ENCODE measurements at places on chromosomes 2 and 18.

GRCh38 chr2:40310303-40310702, 141.6 kb downstream of the SLC8A1 start:
- DNase-seq: no peak

- no peak for DNase-seq
Measured at GRCh38 chr2:215431778-215432758, 3.8 kb downstream of the FN1 start.

DNA sequence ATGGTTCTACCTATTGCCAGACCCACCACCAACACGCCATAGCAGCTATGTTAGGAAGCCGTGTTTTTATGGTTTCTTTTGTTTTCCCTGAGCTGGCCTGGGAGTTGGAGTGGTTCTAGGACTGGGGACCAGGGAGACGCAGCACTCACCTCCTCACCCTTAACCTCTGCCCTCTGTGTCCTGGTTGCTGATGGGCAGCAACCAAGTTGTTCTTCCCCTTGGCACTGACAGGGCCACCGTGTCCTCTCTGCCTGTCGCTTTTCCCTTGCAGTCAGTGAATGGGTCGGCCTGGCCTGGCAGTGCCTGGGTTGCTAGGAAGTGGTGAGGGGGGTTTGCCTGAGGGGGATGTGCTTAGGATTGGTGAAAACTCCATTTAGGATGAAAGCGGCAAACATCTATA, 197.1 kb upstream of the GATA6 start:
- no peak for DNase-seq

- no peak for DNase-seq
Measured at GRCh38 chr18:23177433-23178072, 42.3 kb downstream of the CABLES1 start.

DNA sequence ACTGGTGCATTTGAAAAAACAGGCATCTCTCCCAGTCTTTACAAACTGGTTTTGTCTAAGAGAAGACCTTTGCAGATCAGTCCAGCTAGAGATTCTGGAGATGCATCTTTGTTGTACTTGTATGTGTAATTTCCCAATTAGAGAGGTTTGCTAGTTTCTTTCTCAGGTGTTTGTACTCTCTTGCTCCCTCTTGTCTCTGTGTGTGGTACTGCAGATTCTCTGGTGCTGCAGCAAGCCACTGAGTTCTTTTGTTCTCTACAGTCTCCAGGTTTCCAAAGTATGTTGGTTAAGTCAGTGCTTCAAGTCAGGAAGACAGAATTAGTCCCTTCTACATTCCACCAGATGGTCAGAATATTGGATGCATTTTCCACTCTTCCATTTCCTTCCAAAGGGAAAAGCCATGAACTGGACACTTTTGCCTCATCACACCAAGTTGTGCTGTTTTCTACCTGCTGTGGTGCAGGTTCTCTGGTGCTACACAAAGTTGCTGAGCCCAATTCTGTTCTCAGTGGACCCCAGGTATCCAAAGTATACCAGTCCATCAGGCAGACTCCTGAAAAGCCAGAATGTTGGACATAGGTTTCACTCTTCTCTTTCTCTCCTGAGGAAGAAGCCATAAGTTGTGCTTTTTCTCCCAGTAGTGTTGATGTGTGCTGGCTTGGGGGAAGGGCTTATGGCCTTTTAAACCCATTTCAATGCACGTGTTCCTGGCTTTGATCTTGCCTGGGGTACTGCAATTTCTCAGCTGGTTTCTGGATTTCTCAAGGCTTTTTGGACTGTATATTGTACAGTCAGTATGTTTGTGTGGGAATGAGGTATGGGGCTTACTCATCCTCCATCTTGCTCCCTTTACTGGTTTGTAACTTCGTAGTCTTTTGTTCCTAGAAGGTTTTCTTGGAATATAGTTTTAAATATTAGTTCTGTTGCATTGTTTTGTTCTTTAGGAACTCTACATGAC, 29.8 kb downstream of the EPC2 start:
- DNase-seq: no peak

- DNase-seq: no peak
Measured at GRCh38 chr18:13006531-13007247, 15.5 kb downstream of the CEP192 start.

- DNase-seq: no peak
Measured at GRCh38 chr2:153360239-153360638, 118.3 kb downstream of the RPRM start.

DNA sequence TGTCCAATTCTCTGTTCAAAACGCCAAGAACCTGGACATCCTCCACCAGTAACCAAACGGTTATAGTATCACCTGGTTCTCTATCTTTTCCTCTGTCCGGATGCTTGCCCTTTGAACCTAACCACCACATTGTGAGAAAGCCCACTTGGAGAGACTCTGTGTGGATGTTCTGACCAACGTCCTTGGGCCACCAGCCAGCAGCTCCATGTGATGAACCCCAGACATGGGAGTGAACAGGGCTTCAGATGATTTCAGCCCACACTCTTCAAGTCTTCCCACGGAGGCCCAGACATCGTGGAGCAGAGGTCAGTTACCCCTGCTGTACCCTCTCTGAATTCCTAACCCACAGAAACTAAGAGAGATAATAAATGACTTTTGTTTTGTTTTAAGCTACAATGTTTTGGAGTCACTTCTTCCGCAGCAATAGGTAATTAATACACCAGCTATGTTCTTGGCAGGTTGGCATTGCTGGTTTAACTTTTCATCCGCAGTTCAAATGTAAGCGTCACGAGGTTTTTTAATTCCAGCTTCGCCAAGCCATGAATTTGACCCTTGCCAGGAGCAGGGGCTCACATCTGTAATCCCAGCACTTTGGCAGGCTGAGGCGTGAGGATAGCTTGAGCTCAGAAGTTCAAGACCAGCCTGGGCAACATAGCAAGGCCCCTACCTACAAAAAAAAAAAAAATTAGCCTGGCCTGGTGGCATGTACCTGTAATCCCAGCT, 36.1 kb upstream of the ZNF532 start:
- no peak for DNase-seq

DNA sequence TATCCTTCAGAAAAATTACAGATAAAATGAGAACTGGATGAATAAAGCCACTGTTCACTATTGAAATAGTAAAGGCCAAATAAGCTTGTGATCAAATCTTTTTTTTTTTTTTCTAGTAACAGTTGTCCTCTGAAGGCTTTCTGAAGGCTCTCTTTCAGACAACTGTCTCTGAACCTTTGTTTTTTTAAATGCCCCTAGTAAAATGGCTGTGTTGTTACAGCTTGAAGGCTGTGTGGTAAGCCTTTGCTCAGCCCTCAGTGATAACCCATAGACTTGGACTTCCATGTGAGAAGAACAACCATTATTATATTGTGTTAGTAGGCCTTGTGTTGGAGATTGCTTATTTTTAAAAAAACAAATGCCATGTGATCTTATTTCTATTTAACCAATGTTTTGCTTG, 17.6 kb downstream of the FMNL2 start:
- DNase-seq: no peak

GRCh38 chr18:79385326-79385707, 10.4 kb upstream of the NFATC1 start:
- no peak for DNase-seq

GRCh38 chr18:6542296-6542695, 127.6 kb upstream of the L3MBTL4 start:
- no peak for DNase-seq

DNA sequence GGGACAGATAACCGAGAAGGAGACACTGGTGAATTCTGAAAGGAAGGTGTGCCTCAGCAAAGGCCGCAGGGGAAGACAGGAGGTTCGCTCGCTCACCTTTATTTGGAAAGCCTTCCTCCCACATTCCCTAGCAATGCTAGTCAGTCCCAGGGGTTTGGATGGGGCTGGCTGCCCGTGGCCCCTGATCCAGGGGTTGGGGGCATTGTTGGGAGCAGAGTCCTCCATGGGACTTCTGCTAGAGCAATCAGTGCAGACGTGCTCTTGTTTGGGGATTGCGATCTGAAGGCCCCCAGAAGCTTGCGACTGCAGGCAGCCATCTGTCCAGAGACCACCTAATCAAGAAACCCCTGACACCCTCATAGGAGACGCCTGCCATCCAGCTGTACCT, 6.0 kb upstream of the CYP27C1 start:
- DNase-seq: no peak

GRCh38 chr18:75211626-75211952, 992 bp downstream of the TSHZ1 start:
- DNase-seq: no peak

- DNase-seq: no peak
Measured at GRCh38 chr2:198164843-198165242, 360.4 kb downstream of the PLCL1 start.

GRCh38 chr2:237536617-237537016, 29.8 kb upstream of the PRLH start:
- no peak for DNase-seq

- no peak for DNase-seq
Measured at GRCh38 chr2:23249348-23249747, 135.6 kb upstream of the KLHL29 start.

- no peak for DNase-seq
Measured at GRCh38 chr2:27316655-27317412, 6.1 kb downstream of the MPV17 start.

GRCh38 chr18:32167980-32168730, 21.7 kb upstream of the MEP1B start:
- no peak for DNase-seq

GRCh38 chr2:175049661-175050060, 44.5 kb upstream of the CHN1 start:
- DNase-seq: no peak

DNA sequence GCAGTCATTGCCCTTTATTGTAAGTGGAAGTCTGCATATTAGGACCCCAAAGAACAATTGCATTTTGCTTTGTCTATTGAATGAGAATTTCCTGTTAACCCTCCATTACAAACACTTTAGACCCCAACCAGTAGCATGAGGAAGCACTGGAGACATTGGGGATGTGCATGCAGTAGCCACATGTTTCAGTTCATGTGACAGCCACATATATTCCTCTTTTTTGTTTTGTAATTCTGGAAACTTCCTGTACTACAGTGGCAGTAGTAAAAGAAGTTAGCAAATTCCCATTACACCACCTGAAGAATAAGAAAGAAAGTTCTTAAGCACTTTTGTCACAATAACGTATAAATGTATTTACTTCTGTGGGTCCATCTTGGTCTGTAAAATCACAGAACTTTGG, 281.1 kb upstream of the SLC14A2 start:
- no peak for DNase-seq

DNA sequence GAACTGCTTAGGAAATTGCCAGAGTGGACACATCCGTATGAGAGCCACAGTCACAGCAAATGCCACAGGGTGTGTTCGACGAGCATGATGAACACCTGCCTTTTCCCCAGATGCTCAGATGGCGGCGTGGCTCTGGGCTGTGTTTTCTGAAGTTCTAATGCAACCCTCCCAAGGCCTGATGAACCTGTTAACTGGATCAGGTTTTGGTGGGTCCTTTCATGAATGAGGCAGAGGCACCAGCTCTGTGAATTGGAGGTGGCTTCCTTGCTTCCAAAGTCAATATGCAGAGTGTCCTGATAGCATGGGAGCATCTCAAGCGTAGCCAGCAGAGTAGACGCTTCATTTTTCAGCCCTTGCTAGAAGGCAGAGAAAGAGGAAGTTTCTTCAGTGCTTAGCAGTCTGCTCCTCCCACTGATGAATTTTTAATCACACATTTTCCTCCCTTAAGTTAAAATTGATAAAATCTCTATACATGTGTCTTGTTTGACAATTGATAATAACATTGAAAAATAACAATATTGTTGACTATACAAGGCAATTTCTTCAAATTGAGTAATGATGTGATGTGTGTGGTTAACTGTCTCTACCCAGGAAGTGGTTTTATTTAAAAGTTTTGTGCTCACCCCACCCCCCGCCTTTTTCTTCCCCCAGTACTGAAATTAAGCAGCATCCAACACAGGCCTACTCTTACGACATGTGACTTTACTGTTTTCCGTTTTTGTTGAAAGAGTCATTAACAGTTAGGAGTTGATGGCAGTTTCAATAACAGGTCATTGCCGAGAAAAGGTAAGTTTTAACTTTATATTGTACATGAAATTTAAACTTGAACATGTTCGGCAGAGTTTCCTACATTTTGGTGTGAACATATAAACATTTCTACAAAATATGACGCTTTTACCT, at the start of gene ARHGAP15:
Gene ARHGAP15 (plus strand): TSS at position 739 of the 900 bp plus-strand sequence.
- no peak for DNase-seq

DNA sequence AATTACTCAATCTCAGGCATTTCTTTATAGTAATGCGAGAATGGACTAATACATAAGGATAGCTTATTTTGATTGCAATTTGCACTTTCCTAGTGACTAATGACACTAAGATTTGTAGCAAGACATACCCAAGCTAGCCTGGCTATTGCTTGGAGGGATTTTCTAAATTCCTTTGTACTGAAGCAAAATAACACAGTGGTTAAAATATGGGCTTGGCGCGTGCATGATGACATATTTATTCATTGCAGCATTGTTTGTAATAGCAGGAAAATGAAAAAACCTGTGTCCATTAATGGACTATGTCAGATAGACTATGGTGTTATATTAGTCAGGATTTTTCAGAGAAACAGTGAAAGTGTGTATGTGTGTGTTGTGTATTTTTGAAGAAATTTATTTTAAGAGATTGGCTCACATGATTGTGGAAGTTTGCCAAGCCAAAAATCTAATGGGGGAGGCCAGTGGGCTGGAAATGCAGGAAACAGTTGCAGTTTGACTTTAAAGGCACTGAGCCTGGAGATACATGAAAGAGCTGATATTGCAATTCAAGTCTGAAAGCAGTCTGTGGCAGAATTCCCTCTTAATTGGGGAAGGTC, 16.7 kb upstream of the LAPTM4A start:
- no peak for DNase-seq

- DNase-seq: no peak
Measured at GRCh38 chr2:177325554-177325953, 61.0 kb upstream of the NFE2L2 start.

- DNase-seq: no peak
Measured at GRCh38 chr2:47616506-47616905, 166.4 kb upstream of the MSH6 start.

DNA sequence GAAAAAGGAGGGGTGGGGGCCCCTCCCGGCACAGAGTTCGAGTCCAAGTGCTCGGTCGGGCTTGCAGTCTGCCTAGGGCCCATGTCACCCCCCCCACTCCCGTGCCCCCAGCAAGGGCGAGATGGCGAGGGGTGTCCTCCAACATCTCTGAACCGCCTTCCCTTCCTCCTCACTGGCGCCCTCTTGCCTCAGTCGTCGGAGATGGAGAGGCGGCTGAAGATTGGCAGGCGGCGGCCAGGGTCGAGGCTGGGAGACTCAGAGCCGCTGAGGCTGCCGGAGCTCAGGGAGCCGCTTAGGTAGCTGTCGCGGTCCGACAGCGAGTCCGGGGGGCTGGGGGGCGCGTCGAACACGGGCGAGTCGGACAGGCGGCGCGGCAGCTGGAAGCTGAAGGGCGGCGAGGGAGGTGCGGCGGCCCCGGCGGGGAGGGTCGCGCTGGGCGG, 2.3 kb downstream of the ZFP36L2 start:
- no peak for DNase-seq

- DNase-seq: no peak
Measured at GRCh38 chr2:196987298-196987648, 60.8 kb upstream of the PGAP1 start.

Measured in NCI-H1092 (cell line).